Esophagus squamous epithelium (tissue), 5 donors: ENCODE measurements at places on chromosomes 13 and 19.

GRCh38 chr19:18340190-18340989 lies at the start of gene PGPEP1:
PGPEP1 (plus strand) TSS chr19:18340598; CDS start chr19:18340682, 84 bp downstream.
- DNase-seq: no peak

GRCh38 chr13:99414048-99414995 lies 87.0 kb upstream of the TM9SF2 start:
- DNase-seq: no peak

DNA sequence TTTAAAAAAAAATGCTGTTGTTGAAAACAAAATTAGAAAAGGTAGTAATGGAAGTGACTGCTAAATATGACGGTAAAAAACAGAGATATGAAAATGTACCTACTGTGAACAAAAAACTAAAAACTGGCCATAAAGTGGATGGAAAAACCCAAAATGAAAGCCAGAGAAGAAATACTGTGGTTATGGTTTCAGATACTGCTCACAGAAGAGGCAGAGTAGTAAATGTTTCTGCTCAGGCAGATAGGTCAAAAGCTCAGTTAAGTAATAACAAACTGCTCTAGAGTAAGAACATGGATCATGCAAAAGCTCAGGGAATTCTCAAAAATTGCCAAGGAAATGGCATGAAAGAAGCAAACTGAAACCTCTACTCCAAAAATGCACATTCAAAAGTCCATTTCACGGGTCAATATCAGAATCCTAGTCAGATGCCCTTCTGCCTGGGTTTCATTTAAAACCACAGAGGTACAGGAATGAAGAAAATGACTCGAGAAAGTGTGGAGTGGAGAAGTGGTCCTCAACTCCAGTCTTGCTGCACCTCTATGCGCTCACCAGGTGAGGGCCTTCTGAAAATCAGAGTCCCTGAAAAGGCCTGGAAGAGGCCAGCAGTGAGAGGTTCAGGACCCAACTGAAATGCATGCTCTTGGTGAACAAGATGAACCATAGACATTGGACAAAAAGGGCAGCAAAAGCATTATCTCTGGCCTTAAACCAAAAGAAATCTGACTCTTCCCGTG lies 315.0 kb upstream of the SPRY2 start:
- no peak for DNase-seq

DNA sequence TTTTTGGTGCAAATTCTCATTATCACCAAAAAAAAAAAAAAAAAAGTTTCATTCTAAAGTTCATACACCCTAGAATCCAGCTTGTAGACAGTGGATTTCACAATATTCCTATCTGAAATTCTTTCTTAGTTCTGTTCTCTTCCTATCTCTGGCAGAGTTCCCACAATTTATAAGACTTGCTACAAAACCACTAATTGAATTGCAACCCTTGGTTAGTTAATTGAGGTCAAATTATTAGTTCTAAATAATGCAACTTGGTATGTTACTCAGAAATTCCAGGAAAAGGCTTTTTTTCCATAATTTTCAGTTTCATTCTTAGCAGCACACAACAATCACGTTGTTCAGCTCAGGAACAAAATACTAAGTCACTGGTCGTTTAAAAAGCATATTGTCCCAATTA lies 58.5 kb downstream of the SPATA13 start:
- no peak for DNase-seq

DNA sequence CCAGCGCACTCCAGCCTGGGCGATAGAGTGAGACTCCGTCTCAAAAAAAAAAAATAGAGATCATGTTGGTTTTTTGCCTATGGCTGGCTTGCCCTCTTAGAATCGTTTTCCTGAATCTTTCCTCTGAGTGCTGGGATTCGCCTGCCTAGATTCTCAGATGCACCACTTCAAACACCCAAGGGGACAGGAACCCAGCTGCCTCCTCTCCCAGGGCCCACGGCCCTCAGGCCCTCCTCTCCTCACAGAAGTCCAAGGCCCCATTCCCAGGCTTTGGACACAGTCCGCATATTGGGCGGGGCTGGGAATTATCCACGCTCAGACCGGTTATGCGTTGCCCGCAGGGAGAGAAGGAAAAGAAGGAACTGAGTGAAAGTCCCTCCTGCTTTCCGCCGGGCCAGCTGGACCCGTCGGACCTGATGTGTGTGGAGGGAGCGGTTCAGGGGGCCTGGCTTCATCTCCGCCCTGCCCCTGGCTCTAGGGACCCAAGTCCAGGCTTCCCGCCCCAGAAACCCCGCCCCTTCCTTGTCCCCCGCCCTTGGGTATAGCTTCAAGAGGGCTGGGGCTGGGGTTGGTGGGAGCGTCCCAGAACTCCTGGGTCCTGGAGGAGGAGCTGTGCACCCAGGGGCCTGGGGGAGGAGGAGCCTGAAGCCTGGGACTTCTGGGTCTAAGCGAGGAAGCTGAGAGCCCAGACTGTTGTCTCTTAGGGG lies 5.8 kb downstream of the PPFIA3 start:
- no peak for DNase-seq

DNA sequence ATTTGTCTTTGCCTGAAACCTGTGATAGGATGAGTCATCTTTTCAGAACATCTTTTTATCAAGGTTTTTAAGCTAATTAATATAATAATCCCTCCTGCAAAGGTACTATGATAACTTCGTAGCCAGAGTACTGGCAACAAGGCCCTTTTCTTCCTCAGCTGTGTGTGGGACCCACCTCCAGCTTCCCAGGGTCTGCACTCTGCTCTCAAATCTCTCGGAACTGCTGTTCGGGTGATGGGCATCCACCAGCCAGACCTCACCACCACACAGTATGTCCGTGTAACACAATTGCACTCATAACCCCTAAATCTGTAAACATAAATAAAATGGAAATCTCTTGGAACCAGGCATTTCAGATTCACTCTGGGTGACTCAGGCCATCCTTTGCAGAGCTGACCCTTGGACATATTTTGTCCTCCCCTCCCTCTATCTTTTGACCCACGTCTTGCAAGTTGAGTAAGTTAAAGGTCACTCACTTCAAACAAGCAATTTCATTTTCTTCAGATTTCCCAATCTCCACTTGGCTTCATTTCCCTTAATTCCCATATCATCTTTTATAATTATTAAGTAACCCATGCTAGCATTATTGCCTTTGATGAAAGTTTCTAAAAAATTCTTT lies 29.5 kb downstream of the COL4A1 start:
- DNase-seq: no peak

- no peak for DNase-seq
Observed at GRCh38 chr13:49472186-49472585, 23.6 kb upstream of the PHF11 start.

DNA sequence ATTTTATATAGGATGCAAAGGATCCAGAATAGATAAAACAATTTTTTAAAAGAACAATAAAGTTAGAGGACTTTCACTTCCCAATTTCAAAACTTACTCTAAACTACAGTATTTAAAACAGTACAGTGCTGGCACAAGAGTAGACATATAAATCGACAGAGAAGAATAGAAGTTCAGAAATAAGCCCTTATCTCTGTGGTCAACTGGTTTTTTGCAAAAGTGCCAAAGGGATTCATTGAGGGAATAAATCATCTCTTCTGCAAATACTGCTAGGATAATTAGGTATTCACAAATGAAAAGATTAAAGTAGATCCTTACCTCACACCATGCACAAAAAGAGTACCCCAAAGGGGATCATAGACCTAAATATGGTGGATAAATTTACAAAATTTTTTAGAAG lies 431.0 kb upstream of the HTR2A start:
- DNase-seq: no peak

DNA sequence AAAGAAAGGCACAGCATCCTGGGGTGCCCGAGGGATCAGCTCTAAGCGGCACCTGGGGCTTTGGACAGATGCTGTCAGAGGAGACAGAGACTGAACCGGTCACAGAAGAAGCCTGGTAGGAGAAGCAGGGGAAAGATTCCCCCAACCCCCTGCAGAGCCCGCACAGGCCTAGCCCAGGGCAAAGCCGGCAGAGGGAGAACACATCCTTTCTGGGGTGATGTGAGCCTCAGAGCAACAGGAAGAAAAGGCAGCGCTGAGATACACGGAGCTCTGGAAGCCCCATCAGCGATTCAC lies 101.2 kb downstream of the CRYL1 start:
- no peak for DNase-seq

DNA sequence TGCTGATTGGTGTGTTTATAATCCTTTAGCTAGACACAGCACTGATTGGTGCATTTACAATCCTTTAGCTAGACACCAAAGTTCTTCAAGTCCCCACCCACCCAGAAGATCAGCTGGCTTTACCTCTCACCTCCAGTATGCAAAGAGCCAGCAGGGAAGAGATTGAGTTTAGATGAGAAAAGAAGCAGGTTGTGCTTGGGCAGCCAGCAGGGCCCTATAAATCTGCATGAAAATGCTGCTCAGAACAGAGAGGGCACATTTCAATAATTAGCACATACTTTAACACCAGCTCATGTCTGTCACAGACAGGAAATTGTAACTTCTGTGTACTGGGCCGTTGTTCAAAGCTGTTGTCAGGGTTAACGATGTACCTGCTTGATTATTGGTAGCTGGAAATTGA lies 1204.3 kb downstream of the UQCRFS1 start:
- DNase-seq: no peak

GRCh38 chr13:70255406-70255991 lies 147.2 kb upstream of the KLHL1 start:
- no peak for DNase-seq

DNA sequence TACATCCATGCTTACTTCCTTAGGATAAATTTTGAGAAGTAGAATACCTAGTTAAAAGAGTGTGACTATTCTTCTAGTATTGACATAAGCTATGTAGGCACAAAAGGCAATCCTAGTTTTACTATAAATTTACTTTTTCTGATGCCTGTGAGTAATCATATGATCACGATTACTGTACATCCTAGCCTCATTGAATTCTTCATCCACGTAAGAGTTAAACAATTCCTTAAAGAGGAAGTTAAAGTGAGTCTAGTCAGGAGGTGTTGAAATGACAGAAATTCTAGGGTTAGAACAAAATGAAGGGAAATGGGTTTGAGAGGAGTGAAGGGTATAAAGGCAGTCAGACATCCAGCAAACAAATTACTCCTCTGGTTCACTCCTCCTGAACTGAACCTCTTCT lies at the start of gene ACOD1:
Gene ACOD1 (plus strand): TSS at position 363 of the 400 bp plus-strand sequence. CDS start 48 bp downstream, outside the sequence.
- DNase-seq: no peak

- peak; percentile 61 for DNase-seq
Observed at GRCh38 chr19:53192771-53193534, at the start of gene ZNF665. ZNF665 (minus strand) TSS chr19:53193358; CDS start chr19:53182898, 10,460 bp downstream.

- no peak for DNase-seq
Observed at GRCh38 chr19:17156947-17157302, 58.2 kb upstream of the USE1 start.

DNA sequence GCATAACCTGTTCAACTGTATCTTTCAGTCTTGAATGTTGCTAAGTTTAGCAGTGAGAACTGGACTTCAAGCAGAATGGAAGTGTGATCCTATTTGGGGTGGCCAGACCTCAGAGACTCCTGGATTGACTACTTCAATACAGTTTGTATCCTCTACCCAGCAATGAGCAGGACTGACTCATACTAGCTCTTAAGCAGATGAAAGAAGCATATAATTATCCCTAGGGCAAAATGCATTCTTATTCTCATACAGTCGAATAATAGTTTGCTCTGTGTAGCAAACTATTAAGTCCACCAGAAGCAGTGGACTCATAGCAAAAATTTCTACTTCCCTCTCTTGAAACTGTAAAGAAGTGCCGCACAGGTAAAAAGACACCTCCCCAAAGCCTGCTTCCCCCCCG lies 46.4 kb upstream of the FAM216B start:
- no peak for DNase-seq

- no peak for DNase-seq
Observed at GRCh38 chr13:101584331-101584730, 131.9 kb downstream of the ITGBL1 start.

DNA sequence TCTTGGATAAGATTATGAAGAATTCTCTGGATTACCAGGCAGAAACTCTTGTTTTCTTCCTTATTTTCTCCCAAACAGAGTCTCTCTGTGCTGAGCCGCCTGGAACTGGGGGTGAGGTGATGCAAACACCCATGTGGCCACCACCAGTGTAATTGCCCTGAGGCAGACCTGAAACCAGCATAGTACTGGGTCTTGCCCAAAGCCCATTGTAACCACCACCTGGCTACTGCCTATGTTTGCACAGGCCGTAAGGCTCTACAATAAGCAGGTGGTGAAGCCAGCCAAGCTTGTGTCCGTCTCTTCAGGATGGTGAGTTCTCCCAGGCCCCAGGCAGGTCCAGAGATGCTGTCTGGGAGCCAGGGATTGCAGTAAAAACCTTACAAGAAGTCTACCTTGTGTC lies 18.9 kb upstream of the KBTBD7 start:
- no peak for DNase-seq

- no peak for DNase-seq
Observed at GRCh38 chr13:37212826-37213225, 107.4 kb upstream of the CSNK1A1L start.

GRCh38 chr19:13938301-13939064 lies at the start of gene PODNL1:
PODNL1 (minus strand) TSS chr19:13938417; CDS start chr19:13938181, 236 bp downstream.
- no peak for DNase-seq

DNA sequence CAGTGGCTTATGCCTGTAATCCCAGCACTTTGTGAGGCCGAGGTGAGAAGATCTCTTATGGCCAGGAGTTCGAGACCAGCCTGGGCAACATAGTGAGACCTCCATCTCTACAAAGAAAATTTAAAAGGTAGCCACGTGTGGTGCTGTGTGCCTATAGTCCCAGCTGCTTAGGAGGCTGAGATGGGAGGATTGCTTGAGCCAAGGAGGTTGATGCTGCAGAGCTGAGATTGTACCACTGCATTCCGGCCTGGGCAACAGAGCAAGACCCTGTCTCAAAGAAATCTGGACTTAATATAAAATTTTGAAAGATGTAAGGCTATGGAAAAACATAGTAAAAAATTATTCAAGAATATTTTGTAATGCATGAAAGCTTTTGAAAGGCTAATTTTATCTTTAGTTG lies 65.3 kb upstream of the RNF113B start:
- no peak for DNase-seq

GRCh38 chr13:98613591-98613990 lies 36.7 kb upstream of the STK24 start:
- no peak for DNase-seq

GRCh38 chr13:48415516-48415915 lies 2.6 kb upstream of the LPAR6 start:
- no peak for DNase-seq

- no peak for DNase-seq
Observed at GRCh38 chr13:82224806-82225205, 1657.5 kb downstream of the SLITRK1 start.

DNA sequence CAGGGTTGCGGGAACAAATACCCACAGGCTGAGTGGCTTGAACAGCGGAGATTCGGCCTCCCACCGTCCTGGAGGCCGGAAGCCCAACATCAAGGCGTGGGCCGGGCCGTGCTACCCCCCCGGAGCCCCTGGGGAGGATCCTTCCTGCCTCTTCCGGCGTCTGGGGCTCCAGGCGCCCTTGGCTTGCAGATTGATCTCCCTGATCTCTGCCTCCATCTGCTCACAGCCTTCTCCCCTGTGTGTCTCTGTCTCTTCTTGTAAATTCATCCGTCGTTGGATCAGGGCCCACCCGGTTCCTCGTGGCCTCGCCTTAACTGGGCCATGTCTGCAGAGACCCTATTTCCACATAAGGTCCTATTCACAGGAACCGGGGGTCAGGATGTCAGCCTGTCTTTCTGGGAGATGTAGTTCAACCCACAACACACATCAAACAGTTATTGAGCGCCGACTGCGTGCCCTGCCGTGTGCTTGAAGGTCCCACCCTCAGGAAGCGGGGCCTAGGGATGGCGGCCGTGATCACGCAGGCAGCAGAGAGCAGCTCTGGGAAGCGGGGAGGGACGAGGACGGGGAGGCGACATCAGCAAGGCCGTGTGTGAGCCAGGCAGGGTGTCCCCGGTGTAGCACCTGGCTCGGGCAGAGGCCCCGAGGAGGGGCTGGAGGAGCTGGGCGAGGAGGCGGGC lies 21.3 kb downstream of the HCN2 start:
- DNase-seq: no peak

- no peak for DNase-seq
Observed at GRCh38 chr19:7904074-7905020, 670 bp downstream of the MAP2K7 start.

GRCh38 chr13:45225370-45225769 lies 24.5 kb upstream of the KCTD4 start:
- DNase-seq: no peak
